ENCODE measurements at places on chromosomes 4 and X.

DNA sequence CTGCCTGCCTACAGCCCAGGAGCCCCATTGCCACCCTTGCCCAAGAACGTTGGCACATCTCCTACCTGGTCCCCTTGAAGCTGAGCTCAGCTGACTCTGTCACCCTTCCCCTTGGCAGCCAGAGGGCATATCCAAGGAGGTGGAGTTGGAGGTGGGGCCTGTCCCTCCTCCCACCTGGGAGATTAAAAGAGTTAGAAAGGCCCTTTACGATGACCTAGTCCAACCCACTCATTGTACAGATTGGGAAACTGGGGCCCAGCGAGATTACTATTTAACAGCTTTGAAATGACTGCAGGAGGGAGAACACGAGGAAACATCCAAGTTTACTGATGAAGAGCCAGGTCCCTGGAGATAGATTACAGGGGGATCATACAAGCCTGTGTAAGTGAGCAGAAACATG lies at the start of gene P2RY4:
TSS of gene P2RY4 (minus strand) at position 101 of the 400 bp plus-strand sequence. CDS start 580 bp downstream, outside the sequence.
- no peak for DNase-seq

GRCh38 chr4:32394255-32394654 lies 1674.1 kb downstream of the PCDH7 start:
- DNase-seq, result no peak

DNA sequence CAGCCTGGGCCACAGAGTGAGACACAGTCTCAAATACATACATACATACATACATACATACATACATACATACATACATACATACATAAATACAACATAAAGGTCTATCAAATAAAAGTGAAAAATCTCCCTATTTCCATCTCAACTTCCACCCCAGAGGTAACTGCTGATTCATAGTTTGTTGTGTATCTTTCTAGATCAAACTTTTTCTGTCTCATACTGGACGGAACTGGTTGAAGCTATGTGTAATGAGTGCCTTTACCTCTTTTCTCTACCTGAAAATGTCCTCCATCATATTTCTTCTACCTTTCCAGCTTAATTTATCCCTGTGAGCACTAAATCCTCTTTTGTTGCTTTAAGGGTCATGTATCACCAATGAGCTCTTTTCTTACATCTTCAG lies 102.5 kb downstream of the HDAC8 start:
- no peak for DNase-seq

DNA sequence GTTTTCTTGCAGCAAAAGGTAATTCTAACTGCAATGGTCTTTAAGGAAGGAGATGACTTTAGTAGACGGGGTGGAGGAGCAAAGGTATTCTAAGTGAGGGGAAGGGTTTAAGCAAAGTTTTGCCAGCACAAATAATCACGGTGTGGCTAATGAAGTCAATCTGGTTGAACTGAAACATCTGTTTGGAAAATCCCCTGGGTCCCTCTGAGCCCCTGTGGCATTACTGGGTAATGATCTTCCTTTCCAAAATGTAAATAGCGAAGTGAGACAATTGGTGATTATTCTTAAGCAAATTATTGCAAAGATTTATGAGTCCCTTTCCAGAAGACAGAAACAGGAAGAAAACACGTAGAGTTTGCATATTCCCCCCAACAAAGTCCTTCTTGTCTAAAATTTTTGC lies 47.2 kb downstream of the FGFBP1 start:
- no peak for DNase-seq

- no peak for DNase-seq
Measured at GRCh38 chr4:139596034-139596683, 40.1 kb upstream of the SETD7 start.

- no peak for DNase-seq
Measured at GRCh38 chr4:22814906-22815305, 122.2 kb downstream of the GBA3 start.

Measured in cardiac fibroblast (primary cell).